NCI-H1694 treated with DMSO at 0.1 percent for 48 hours (cell line): ENCODE measurements at places on chromosomes 12 and 14.

DNA sequence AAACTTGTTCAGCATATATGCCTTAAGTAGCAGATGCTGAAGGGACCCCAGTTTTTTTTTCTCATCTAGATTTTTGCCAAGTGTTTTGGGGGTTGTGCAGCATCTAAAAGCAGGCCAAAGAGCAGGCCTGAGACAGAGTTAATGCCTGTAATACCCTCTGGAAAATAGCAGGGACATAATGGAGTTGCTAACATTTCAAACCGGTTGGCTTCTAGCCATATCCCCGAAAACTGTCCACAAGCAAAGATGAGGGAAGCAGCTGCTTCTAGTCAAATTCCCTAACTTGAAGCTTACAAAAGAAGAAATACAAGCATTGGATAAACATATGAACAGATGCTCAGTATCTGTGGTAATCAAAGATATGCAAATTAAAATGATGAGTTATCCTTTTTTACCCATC, 52.1 kb upstream of the AEBP2 start:
- DNase-seq: no peak

- DNase-seq: no peak
These were observed 297.2 kb downstream of the FBXL14 start for GRCh38 chr12:1297206-1297605.

- DNase-seq: no peak
These were observed 411.4 kb downstream of the CCDC91 start for GRCh38 chr12:28601570-28602058.

- DNase-seq: peak; percentile 86
These were observed 113.5 kb upstream of the VASH1 start for GRCh38 chr14:76647697-76648298.

DNA sequence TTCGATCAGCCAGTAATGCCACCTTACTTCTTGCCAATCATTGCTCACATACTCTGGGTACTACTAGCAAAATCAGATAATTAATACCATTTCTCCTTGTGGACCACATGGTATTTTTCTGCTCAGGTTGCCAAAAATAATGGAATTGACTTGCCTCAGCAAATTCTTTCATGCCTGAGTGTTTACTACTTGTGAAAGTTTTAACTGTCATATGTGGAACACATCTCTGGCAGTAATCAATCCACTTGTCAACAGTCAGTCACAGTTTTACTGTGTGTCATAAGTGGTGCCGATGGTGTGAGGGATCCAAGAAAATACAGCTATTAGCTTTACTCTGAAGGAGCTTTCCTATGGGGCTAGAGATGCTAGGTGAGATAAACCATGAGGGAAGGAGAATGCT, 55.3 kb upstream of the ATF1 start:
- no peak for DNase-seq

GRCh38 chr12:115543269-115543668, 734.2 kb downstream of the MED13L start:
- no peak for DNase-seq

GRCh38 chr12:1481906-1482305, 112.5 kb downstream of the FBXL14 start:
- DNase-seq: no peak

- DNase-seq: no peak
These were observed 228.5 kb upstream of the G2E3 start for GRCh38 chr14:30330445-30330844.
